ENCODE measurements at places on chromosomes 7 and 10. TPM values are rescaled to one million over a fixed set of nuclear protein-coding genes. Genes with fewer than 3 reads are reported as not detected.

- DNase-seq, result peak; percentile 46
Observed at GRCh38 chr10:22648547-22648961, 65.8 kb downstream of the PIP4K2A start.

GRCh38 chr7:39949971-39950472 lies at the start of gene CDK13:
Gene CDK13 (plus strand): TSS chr7:39950256. CDS start chr7:39950642, 386 bp downstream.
- DNase-seq, result peak; percentile 80

DNA sequence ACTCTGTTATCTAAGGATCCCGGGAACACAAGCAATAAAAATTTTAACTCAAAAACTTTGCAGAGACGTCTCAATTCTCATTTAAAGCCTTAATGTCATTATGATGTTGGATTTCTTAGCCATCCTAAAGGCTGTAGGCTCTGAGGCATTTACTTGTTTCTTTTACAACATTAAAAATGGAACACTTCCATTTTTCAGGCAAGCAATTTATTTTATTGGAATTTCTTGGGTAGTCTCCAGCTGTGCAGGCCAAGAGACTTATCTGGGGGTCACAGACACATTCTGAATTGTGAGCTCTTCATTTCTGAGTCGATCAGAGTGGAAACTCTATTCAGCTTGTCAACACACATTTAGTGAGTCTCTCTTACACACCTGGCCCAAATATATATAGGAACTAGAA lies 48.0 kb upstream of the KIF5B start:
- DNase-seq, result no peak

The SH2B2 gene
- total RNA-seq, result 0.51 TPM

Measured in dermis microvascular lymphatic vessel endothelial cell (primary cell).